NCI-H1436 (cell line): ENCODE measurements at places on chromosomes 4 and X.

GRCh38 chr4:79934660-79935059, 138.4 kb downstream of the ANTXR2 start:
- no peak for DNase-seq

DNA sequence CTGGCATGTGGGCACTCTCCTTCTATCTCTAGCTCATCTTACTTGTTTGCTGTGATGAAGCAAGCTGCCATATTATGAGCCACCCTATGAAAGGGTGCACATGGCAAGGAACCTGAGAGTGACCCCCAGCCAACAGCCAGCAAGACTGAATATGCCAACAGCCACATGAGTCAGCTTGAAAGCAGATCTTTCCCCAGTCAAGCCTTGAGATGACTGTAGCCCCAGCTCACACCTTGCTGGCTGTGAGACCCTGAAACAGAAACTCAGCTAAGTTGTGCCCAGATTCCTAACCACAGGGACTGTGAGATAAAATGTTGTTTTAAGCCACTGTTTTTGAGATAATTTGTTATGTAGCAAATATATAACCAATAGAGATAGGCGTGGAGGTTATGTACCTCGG, 36.2 kb downstream of the KDM5C start:
- no peak for DNase-seq

DNA sequence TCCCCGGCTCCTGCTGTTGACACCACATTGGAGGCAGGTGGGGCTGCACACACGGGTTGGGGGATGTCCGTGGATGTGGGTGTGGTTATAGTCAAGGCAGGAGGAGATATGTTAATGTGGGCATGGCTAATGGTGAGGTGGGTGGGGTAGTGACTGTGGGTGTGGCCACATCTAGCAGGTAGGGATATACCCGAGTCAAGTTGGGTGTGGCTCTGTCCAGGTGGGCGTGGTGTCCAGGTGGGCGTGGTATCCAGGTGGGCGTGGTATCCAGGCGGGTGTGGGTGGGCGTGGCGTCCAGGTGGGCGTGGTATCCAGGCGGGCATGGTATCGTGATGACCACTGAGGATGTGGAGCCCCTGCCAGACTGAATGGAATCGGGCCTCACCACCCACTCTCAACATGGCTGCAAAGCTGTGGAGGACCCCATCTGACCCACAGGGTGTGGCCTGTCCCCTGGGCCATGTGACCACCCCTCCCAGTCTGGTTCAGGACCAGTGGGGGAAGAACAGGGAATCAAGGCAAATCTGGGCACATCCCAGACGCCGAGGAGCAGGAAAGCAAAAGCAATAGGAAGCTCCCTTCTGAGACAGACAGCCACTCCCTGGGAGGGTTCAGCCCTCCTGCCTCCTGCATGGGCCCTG, 21.0 kb downstream of the MAN2B2 start:
- no peak for DNase-seq

DNA sequence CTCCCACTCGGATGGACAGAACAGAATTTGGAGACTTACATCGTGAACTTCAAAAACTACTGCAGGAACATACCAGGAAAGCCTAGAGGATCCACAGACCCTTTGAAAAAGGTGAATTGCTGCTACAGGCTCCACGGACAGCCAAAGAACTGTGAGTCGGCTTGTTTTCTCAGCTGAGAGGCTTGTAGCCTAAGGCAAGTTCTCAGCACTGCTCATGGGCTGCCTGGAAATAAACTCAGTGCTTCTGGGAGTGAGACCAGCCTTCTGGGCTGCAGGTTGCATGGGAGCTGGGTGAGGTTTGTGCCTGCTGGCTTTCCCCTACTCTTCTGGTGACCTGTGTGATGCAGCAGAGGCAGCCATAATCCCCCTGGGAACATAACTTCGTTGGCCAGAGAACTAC, 1397.6 kb downstream of the FAM133A start:
- DNase-seq = no peak

GRCh38 chrX:9519546-9520216, 54.8 kb downstream of the TBL1X start:
- DNase-seq = no peak

GRCh38 chrX:130147631-130148030, 18.0 kb downstream of the AIFM1 start:
- no peak for DNase-seq

- DNase-seq = no peak
Measured at GRCh38 chr4:11663114-11663513, 234.4 kb upstream of the HS3ST1 start.

GRCh38 chr4:1907848-1908525, 36.8 kb downstream of the NSD2 start:
- DNase-seq = peak; percentile 23

DNA sequence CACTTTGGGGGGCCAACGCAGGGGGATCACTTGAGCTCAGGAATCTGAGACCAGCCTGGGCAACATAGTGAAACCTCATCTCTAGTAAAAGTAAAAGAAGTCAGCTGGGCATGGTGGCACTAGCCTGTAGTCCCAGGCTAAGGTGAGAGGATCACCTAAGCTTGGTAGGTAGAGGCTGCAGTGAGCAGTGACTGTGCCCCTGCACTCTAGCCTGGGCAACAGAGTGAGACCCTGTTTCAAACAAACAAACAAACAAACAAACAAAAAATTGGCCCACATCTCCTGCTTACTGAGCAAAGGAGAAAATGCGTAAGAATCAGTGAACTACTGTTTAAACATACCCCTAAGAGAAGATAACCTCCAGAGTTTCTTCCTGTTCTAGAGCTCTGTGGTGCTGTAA, 85.3 kb downstream of the FRYL start:
- no peak for DNase-seq

- DNase-seq = no peak
Measured at GRCh38 chr4:21469438-21470300, 478.9 kb downstream of the KCNIP4 start.

GRCh38 chrX:108270739-108271396, 167.4 kb downstream of the COL4A6 start:
- no peak for DNase-seq

DNA sequence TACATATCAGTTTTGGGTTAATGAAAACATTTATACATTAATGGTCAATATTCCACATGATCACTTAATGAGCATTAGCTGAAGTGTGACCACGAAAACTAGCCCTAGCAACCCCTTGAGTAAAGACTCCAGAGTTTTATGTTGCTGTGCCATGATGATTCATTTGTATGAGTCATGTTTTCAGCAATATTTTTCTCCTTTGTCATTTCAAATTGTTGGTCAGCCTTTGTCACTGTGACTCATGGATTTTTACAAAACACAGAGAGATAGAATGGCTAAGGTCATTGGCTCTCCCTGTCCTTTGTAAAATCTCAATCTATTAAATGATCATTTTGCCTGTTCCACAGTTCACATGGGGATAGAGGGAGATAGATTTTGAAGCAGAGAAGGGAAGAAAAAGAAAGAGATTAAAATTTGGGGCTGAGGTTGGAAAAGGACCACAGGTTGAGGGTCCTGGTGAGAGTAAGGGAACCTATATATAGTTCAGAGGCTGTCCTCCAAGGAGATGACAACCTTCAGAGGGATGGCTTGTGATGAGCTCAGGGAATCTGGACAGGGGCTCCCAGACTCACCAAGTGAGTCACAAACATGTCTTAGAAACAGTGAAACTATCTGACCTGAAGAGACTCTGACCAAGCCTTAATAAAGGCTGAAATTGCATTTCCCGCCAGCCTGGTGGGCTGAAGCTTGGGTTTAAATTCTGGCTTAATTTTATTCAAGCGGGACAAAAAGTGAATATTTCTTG, 25.6 kb downstream of the NR0B1 start:
- no peak for DNase-seq

- no peak for DNase-seq
Measured at GRCh38 chr4:75708218-75708691, 16.1 kb upstream of the USO1 start.

DNA sequence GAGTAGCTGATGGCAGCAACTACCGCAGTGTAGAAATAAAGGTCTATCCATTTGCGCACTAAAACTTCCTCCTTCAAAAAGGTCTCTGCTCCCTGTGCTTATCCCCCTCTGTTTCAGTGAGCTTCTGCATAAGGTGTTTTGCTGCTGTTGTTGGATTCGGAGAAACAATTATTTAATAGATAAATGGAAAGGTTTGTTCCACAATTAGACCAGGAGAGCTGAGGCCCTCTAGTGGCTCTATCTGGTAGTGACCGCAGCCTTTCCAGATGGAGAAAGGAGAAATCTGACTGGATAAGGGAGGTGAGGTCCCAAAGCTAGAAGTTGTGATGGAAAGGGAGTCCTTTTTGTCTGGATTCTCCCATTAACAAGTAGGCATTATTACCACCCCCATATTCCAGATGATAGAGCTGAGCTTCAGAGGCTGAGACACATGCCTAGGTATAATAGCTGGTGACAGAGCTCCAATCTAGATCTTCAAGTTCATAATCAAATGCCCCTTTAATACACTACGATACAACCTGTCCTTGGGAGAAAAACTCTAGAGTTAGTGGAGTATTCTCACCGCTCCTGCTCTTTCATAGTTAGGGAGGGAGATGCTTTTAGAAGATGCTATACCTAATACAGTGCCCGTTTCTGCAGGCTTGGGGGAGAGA, 5.1 kb upstream of the GABRQ start:
- peak; percentile 23 for DNase-seq

DNA sequence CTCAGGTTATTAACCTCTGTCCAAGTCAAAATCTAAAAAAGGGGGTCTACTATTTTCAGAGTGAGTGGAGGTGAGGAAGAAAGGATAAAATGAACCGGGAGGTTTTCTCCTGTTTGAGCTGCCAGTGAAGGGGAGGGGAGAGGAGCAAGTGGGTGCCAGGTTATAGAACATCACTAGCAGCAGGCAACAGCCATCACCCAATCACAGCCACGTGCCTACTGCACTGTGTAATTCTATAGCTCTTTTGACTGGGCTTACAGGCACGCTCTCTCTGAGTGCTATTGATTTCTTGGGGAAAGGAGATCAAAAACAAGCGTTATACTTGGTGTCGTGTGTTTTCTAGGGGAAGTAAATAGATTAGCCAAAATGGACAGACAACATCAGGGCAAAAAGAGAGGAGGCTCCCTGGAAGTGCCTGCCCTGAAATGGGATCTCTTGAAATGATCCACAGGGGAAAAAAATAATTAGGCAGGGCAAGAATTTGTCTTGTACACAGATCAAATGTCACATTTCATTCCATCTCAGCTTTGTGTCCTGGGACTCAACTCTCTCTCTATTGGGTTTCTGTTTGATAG, 300.5 kb upstream of the LCORL start:
- no peak for DNase-seq

DNA sequence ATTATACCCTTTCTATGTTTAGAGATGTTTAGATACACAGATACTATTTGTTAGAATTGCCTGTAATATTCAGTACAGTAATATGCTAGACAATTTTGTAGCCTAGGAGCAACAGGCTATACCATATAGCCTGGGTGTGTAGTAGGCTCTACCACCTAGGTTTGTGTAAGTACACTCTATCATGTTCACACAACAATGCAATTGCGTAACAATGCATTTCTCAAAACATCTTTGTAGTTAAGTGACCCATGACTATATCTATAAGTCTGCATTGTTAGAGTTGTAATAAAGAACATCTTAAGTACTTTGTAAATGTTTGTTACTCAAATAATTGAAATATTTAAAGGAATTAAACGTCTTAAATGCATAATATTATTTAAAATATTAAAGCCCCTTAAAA, 379.3 kb downstream of the PPP3CA start:
- no peak for DNase-seq

DNA sequence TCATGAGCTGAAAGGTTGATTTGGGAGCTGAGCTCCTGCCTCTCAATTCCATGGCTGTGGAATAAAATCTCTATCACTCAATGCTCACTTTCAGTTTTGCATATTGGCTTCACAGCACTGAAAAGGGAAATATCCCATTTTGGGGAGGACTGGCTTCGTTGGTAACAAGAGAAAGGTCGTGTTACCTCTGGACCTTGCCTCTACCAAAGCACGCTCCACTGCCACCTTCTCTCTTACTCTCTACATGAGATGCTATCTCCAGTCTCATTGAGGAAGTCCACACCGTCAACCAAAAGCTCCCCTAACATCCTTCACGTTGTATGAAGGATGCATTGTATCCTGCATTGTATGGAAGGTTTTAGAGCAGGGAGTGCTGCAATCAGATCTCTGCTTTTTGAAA, 195.0 kb upstream of the LDB2 start:
- DNase-seq = no peak

DNA sequence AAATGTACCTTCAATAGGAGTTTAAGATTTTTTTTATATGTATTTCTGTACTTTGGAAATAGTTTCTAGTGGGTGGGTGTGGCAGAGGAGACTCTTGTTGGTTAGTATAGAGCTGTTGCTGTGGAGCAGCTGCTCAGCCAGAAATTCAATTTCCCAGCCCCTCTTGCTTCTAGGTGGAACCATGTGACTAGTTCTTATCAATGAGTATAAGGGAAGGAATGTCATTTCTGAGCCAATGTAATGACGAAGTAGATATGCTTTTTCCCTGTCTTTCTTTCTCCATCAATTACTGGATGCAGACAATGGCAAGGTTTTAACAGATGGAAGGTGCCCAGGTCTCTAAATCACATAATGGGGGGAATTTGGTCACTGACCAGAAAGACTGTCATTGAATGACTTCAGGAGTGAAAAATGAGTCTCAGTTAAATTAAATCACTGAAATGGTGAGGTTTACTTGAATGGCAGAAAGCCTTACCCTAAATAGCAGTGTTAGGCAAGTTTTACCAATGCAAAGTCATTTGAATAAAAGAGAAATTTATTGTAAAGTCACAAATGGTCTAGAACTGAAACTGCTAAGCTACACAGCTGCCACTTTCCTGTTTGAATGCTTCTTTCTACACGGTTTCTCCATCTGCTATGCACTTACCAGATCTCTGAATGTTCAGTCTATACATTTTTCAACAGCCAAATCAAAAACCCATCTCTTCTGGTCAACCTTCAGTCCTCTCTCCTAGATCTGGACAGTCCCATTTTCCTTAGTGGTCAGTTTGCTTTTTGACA, 795.4 kb upstream of the MAGEB2 start:
- DNase-seq = no peak

DNA sequence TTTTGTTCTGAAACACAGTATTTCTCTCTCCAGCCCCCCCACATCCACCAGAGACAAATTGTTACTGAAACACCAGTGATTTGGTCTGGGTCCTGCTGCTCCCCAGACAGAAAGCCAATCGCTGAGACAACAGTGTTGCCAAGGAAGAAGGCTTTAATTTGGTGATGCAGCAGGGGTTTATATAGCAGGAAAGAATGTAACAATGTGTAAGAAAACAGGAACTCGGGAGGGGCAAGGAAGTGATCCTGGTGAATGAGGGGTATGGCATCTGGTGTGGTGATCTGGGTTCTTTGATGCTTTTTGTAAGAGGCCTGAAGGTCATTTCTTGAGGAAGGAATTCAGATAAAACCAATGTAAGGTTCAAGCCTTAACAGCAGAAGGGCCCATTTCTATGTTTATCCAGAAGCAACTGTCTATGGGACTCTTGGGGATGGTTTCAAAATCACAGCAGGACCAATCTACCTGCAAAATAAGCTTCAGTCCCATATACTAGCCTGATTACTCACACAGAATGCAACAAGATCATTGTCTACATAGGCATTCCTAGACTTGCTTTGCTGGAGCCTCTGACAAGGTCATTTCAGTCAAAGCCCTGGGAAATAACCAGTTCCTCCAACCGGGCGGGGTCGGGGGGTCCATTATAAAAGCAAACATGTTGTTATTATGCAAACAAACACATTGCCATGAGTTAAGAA, 445.2 kb upstream of the ZFP42 start:
- DNase-seq = no peak
